ENCODE measurements at places on chromosomes 13 and 19.

GRCh38 chr13:42035905-42036521, 12.4 kb upstream of the DGKH start:
- DNase-seq, result no peak

GRCh38 chr13:28545583-28546333, 50.8 kb upstream of the FLT1 start:
- DNase-seq, result no peak

GRCh38 chr13:30585748-30586262, 31.9 kb upstream of the USPL1 start:
- DNase-seq, result no peak

- no peak for DNase-seq
Observed at GRCh38 chr13:105272660-105273631, 1262.5 kb downstream of the EFNB2 start.

DNA sequence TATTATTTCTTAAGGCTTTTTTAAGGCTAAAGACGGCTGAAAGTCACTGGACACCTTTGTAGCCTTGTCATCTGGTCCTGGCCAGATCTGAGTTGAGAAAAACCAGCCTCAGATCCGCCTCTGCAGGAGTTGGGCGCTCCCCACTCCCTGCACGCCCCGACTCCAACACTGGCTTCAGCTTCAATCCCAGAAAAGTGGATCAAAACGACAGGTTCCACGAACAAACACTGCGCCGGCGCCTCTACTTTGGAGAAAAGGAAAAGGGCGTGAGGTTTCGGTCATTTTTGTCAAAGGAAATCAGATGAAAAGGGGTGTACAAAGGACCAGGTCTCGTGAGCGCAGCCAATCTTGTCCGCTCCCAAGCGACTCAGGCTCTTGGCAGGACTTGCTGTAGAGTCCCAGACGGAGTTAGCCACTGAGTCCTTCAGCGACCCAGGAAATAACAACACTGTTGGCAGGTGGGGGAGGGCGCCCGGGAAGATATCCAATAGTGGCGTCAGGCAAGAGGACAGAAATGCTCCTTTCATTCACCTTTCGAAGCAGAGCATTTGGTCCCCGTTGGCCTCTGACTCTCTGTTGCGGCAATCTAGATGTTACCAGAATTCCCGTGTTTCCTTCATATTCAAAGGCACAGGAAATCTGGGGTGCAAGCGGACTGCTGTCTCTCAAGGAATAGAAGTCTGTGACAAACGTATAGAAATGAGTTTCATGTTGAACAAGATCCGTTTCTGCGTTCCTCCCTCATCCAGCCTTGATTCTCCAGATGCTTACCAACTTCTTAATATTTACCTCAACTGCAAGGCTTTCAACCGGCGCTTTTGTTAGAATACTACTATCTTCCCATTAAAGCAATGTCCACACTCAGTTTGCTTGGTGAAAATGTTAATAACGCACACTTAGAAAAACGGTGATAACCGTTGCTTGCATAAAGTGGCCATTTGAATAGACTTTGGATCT, 1.8 kb upstream of the CCNA1 start:
- no peak for DNase-seq

GRCh38 chr13:69623973-69624372, 483.7 kb upstream of the ATXN8OS start:
- no peak for DNase-seq

DNA sequence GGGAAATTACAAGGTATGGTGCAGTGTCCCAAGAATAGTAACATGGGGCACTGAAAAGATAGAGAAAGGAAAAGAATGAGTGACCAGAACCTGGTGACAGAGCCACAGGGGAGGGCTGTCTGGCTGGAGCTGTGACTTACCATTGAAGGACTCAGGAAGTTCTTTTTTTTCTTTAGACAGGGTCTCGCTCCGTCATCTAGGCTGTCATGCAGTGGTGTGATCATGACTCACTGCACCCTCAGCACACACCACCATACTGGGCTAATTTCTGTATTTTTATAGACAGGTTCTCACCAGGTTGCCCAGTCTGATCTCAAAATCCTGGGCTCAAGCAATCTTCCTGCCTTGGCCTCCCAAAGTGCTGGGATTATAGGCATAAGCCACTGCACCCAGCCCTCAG, 8.8 kb upstream of the CPB2 start:
- no peak for DNase-seq

DNA sequence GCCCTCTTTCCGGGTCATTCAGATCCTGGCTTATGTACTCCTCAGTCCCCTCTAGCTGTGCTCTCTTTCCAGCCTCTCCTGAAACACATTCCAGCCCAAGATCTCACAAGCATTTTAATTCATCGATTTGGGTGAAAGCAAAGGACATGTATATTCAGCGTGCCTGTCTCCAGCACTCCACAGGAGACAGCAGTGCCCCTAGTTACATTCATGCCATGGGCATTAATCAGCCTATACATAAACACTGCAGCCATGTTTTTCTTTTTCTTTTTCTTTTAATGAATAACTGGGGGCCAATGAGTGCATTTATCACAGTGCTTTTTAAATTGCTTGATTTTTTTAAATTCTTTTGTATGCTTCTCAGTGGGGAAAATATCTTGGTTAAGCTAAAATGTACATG, 199.1 kb downstream of the DCT start:
- DNase-seq, result no peak

GRCh38 chr13:89784161-89784809, 1563.2 kb upstream of the MIR17HG start:
- DNase-seq, result no peak

GRCh38 chr13:23622985-23623384, 52.8 kb downstream of the TNFRSF19 start:
- no peak for DNase-seq

GRCh38 chr19:57363688-57364181, 384 bp downstream of the TRAPPC2B start:
- DNase-seq, result peak; percentile 14

- DNase-seq, result no peak
Observed at GRCh38 chr19:42208612-42209011, 8.9 kb downstream of the DEDD2 start.

GRCh38 chr13:99977334-99977911, 4.2 kb upstream of the ZIC2 start:
- DNase-seq, result no peak

- DNase-seq, result no peak
Observed at GRCh38 chr19:10226376-10227025, 4.6 kb downstream of the S1PR2 start.

DNA sequence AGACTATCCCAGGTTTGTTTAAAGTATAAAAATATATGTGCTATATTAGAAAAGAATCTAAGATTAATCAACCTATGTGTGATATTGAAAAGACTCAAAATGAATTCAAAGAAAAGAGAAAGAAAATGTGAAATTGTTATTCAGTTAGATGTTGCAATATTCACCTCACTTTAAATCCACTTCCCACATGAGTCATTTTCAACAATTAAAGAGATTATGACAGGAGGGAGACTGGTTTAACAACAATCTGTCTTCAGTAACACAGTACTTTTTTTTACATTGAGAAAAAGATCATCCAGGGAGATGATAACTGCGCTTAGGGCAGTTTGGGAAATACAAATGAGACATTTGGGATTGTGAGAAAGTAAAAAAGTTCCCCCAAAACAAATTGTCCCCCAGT, 1246.2 kb downstream of the SLITRK1 start:
- no peak for DNase-seq

GRCh38 chr13:40667622-40667978, 1.2 kb upstream of the FOXO1 start:
- no peak for DNase-seq

DNA sequence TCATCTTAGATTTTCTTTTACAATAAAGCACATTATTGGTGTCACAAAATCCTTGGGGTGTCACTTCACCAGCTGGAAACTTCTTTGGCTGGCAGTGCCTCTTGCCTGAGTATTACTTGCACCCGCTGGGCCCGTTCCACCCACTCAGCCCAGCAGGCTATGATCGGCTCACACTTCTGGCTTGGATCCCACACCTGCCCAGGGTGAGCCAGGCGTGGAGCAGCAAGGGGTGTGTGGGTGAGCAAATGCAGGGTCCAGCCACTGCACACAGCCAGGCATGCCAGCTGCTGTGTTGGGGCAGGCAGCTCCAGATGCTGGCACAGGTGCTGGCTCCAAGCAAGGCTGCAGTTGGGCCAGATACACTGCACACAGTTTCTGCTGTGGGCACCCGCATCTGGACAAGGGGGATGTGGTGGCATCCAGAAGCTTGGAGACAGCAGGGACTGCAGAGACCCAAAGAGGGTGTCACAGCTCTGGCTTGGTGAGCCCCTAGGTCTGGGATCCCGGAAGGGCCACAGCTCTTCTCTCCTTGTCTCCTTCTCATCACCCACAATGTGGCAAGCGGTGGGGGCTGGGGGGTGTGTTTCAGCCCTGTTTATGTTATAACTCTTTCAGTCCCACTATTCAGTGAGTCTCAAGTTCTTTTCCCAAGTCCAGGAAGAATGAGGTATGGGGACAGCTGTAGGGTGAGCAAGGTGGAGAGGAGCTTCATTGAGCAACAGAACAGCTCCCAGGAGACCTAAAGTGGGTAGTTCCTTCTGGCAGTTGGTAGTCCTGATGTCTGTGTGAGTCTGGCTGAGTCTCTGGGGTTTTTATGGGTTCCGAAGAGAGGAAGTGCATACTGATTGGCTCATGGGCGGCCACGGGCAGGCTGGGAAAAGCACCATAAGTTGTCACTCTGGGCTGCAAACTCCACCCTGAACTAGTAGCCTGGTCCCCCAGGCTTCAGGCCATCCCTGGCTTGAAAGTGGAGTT, 25.3 kb upstream of the TBC1D4 start:
- no peak for DNase-seq

GRCh38 chr19:3046698-3047495, 15.4 kb downstream of the TLE5 start:
- DNase-seq, result peak; percentile 47
